ENCODE measurements at places on chromosomes 16 and 17.

DNA sequence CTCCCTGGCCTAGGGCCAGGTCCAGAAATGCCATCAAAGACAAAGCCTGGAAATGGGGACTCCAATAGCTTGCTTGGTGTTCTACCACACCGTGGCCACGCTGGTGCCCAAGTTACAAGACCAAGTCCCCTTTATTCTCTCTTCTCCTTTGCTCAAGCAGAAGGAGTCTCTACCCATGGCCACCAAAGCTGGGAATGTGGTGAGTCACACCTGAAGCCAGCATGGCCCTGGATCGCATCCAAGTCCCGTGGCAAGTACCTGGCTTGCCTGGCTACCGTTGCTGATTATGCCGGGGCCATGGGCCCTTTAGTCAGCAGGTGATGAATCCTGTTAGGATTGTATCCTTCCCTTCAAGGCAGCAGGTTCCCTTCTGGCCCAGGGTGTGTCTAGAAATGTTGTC is 260.0 kb downstream of the HAPSTR1 start:
- DNase-seq, result no peak

DNA sequence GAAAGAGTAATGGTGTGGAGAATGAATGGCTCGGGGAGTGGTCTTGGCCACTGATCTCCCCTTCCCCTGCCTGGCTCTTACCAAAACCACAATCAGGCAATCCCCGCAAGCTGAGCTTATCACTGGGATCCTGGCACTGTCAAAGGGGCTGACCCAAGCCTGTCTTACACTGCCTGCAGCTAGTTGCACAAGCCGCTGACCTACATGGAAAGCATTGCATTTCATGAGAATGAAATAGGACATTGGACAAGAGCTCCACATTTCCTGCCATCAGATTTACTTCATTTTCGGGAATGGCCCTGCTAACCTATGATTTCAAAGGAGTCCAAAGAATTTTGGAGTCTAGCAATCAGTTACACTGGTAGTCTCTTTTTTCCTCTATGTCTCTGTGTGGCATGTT is 146.4 kb downstream of the PCTP start:
- DNase-seq, result no peak

DNA sequence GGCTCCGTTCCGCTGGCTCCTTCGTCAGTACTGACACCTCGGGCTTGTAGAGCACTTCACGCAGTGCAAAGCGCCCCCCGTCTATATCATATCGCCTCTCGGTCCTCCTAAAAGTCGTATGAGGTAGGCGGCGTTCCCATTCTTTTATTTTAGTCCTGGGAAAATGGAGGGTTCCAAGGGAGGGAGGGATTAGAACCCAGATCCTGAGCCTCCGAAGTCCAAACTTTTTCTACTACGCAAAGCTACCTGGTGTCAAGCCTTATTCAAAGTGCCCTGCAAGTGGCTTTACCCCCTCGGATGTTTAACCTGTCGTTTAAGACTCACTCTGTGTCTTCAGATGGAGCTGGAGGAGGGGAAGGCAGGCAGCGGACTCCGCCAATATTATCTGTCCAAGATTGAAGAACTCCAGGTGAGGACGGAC is 348 bp upstream of the FTSJ3 start:
- no peak for DNase-seq

DNA sequence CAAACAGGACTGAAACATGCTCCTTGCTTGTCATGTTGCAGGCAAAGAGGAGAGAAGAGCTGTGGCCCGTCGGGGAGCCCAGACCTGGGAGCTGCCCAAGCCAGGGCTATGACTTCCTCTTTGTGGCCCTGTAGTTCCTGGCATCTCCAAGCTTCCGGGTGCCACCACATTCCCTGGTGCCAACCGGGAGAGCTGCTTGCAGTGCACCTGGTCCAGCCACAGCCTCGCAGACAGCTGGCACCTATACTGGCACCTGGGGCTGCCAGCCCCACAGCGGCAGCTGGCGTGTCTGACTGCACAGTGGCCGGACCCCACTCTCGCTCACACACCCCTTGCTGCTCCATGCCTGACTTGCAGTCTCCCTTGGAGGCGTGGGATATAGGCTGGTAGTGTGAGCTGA is 37.1 kb upstream of the FOXJ1 start:
- DNase-seq, result no peak

DNA sequence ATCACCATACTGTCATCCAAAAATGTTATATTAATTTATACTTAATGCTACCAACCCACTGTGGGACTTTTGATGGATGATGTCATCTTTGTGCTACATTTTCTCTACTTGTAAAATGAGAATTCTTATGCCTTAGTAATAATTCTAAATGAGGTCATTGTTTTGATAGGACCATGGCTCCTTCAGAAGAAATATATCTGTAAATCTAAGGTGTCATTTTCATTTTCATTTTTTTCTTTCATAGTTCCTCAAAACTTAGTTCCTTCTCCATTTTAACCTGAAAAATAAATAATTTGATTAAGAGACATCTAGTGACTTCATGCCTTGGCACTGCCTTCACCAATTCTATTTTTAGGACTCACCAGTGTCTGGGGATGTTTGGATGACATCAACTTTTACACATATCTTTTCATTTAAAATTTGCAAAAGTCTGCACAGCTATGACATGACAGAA is 48.7 kb downstream of the GPRC5B start:
- DNase-seq, result no peak

Data from NCI-H1436 (cell line).